Hippocampal formation (tissue), 2 donors: ENCODE measurements at places on chromosomes 1 and 21.

GRCh38 chr1:207284209-207284897 is 37.1 kb upstream of the CD55 start:
- no peak for DNase-seq

GRCh38 chr1:217888328-217888727 is 257.2 kb downstream of the SPATA17 start:
- no peak for DNase-seq

GRCh38 chr1:98661544-98662355 is at the start of gene SNX7:
TSS of gene SNX7 (plus strand) at chr1:98661721. CDS start at chr1:98661732, 11 bp downstream.
- peak; percentile 72 for DNase-seq

- no peak for DNase-seq
These were observed 1148.8 kb upstream of the ADGRL4 start for GRCh38 chr1:80155371-80155770.

- DNase-seq: peak; percentile 30
These were observed 1.7 kb upstream of the MAN1A2 start for GRCh38 chr1:117365350-117366176.

DNA sequence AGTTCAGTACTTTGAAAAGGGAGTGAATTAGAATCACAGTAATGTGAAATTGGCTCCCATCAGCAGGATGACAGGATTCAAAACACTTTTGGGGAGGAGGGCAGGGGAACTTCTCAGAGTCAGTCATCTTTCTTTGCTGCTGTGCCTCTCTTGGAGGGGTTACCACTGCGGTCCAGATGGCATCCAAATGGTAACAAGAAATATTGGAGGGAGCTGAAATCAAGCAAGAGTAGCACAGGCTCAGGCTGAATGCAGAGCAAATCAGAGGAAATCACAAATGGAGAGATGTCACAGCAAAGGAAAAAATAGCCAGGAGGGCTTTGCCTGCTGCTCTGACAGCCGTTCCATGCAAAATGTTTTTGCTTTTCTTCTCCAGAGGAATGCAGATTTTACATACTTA is 75.0 kb upstream of the C8B start:
- no peak for DNase-seq

DNA sequence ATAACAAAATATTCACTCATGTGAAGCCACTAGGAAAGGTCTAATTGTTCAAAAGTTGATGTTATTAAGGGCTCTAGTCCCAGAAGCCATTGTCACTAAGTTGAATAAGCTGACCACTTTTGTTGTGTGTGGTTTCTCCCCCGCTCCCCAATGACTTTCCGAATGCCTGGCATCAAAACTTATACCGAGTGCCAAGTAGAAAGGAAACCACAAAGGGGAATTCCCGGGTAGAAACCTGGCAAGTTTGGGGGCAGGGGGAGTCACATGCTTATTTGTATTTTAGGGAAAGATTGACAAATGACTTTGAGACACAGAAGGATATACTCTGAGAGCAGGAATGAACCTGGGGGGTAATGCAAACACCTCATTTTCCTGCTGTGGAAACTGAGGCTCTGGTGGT is 154.1 kb downstream of the TGFBR3 start:
- DNase-seq: no peak
